Activated naive CD4-positive, alpha-beta T cell (primary cell): ENCODE measurements at places on chromosomes 6 and 20.

- no peak for DNase-seq
These were observed 8.8 kb upstream of the GJA1 start for GRCh38 chr6:121426686-121427085.

GRCh38 chr20:32982617-32983458, 21.4 kb downstream of the SUN5 start:
- DNase-seq, result no peak

- no peak for DNase-seq
These were observed 46.8 kb upstream of the RNF146 start for GRCh38 chr6:127219869-127220268.

GRCh38 chr20:62797671-62798532, 1.6 kb downstream of the MRGBP start:
- no peak for DNase-seq

DNA sequence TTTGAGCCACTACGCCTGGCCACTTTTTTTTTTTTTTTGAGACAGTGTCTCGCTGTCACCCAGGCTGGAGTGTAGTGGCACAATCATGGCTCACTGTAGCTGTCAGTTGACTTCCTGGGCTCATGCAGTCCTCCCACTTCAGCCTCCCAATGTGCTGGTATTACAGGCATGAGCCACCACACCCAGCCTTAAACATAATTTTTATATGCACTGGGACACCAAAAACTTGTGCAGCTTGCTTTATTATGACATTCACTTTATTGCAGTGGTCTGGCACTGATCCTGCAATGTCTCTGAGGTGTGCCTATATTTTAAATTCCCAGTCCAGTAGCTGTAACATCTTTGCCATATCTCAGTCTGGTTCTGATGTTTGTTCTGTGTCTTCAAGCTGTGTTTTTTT, 34.7 kb downstream of the KAT14 start:
- no peak for DNase-seq

DNA sequence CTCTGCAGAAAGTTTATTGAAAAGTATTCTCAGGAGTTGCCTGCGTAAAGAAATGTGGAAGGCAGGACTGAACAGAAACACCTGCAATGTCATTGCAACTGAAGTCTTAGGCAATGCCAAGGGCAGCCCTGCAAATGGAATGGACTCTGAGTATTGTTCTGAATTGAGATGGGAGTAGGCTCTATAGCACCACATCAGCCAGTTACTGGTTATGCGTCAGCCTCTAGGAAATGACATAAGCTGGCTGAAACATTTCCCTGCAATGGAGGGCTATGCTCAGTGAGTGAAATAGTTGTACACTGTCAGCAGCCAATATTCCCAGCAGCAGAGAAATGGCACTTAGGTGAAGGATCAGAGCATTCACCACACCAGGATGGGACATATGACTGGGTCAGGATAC, 13.8 kb upstream of the GJE1 start:
- no peak for DNase-seq

DNA sequence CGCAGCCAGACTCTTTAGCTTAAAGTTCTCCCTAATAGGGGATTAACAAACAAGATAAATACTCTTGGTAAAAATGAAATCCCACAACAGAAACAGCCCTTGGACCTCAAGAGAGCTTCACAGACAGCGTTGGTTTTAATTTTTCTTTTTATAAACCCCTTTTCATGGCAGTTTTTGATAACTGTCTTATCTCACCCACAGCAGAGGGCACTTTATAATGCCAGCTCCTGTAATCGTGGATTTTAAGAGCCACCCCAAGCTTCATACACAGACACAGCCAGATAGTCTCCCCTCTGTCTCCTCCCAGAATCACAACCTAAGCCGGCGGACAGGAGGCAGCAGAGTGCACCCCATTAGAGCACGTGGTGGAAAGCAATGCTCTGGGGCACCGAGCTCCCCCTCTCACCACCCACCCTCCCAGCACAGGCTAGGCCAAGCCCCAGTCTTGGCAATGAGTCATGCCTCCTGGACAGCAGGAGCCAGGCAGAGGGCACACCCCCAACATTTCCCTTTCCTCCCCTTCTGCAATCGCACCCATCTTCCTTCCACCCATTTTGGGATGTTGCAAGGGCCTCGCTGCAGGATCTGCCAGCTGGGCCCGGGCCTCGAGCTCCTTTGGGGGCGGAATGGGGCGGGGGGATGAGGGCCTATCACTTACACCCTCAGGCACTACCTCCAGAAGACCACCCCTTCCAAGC, 2.4 kb downstream of the JAG1 start:
- no peak for DNase-seq

DNA sequence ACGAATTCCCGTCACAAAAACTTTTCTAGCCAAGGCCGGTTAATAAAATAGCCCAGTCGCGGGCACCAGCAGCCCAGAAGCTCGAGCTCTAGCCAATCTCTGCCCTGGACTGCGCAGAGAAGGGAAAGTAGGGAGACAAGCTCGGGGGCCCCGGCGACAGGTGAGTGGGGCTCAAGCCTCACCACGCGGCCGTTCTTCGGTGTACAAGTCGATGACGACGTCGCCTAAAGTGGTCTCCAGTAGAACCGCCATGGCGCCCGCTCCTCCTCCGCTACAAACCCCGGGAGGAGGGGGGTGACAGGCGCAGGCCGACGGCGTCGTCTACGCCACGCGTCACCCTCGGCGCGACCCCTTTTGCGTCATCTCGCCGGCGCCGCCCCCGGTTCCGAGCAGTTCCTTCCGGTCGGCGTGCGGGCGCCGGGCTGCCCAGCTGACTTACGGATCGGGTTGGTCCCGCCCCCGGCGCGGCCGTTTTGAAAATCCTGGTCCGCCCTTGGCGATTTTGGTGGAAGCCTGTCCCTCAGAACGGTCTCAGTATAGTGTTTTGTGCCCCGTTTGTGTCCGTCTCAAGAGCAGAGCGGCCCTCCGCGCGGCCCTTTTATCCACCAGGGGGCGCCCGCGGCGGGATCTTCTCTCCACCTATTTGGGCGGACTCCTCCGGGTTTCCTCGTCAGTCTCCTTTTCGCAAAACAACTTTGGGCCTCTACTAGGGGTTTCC, at the start of gene PPIL4:
TSS of gene PPIL4 (minus strand) at position 290 of the 718 bp plus-strand sequence. CDS start at position 252, 38 bp downstream.
- DNase-seq, result peak; percentile 96

DNA sequence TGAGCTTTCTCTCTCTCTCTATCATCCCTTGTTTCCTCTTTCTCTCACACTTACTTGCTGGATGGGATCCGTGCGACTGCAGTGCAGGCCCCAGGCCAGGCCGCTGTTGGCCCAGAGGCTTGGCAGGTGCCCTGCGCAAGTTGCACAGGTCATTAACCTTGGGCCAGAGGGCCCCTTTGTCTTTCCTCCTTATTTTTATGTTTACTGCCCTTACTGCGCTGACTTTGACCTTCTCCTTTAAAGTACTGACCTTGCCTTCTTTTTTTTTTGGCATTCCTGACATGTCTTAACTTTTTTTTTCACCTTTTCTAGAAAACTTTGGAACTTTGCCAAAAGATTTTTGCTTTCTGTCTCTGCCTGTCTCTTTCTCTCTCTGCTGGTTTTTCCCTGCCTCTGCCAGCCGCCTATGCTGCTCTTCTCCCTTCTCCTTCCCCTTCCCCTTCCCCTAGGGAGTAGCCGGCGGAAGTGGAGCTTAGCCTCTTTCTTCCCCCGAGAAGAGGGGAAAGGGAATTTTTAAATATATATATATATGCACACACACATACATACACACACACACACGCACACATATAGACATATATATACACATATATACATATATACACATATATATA, 59.6 kb upstream of the CDH4 start:
- no peak for DNase-seq

DNA sequence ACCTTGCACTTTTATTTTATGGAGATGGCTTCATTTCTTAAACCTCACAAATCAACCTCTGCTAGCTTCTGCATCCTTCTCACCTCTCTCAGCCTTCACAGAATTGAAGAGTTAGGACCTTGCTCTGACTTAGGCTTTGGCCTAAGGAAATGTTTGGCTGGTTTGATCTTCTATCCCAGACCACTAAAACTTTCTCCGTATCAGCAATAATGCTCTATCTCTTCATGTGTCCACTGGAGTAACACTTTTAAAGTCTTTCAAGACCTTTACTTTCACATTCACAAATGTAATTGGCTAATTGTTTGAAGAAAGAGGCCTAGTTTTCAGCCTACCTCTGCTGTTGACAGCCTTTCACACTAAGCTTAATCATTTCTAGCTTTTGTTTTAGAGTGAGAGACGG, 212.9 kb downstream of the TTLL2 start:
- no peak for DNase-seq

GRCh38 chr20:63316502-63316921, 23.5 kb downstream of the COL20A1 start:
- DNase-seq, result no peak
